ENCODE measurements at places on chromosomes 6 and 20.

DNA sequence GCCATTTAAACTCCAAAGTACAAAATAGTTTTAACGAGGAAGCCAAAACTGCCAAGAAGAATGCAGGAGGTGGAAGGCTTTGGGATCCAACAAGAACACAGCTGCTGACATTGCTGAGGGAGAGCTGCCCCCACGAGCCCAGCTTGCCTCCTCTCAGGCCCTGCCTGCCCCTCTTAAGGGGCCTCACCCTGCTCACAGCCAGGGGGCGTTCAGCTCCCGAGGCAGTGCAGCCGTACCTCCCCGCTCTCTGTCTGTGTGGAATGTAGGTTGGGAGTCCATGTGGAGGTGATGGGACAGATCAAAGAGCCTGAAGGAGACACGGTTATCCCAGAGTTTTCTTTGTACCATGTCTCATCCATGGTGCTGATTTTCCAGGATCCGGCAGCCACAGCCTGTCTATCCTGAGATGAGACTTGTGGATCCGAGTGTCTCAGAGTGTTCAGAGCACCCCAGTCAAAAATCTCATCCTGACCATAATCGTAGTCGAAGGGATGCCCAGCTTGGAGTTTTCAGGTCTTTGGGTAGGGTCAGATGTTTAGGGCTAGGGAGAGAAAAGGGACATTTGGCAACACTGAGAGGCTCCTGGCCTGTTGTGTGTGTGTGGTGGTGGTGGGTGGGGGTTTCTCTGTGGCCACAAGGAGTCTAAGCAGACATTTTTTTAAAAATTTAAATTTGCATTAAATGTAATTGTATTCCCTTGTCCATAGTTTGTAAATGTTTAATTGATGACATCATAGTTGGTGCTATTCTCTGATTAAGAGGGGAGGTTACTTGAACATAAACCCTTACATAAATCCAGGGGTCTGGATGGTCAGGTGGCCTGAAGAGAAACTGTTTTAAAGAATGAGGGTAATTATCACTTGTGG lies 111.4 kb upstream of the CLDN20 start:
- no peak for DNase-seq

DNA sequence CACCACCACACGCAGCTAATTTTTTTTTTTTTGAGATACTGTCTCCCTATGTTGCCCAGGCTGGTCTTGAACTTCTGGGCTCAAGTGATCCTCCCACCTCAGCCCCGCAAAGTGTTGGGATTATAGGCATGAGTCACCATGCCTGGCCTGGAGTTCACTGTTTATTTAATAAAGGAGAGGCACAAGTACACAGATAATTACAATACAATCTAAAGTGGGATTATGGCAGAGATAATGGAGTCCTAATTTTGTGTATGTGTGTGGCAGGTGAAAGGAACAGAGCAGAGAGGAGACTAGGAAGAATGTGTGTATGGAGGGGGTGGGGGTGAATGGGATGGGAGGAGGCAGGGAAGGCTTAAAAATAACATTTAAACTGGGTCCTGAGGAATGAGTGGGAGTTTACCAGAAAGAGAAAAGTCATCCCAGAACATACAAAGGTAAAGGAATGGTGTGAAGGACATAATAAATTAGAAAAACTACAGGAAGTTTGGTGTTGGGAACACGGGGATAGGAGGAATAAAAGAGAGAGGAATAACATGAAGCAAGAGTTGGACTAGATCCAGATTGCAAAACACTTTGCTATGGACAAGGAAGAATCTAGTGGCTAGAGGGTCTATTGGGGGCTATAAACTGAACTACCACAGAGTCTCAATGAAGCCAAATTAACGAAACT lies 4.4 kb downstream of the NCOA5 start:
- no peak for DNase-seq

GRCh38 chr6:151186306-151186705 lies 53.5 kb upstream of the AKAP12 start:
- no peak for DNase-seq

GRCh38 chr6:167906899-167907298 lies 80.2 kb downstream of the AFDN start:
- no peak for DNase-seq

- DNase-seq, result no peak
These were observed 3.3 kb upstream of the IL22RA2 start for GRCh38 chr6:137176729-137177128.

Data from stimulated activated CD4-positive, alpha-beta T cell treated with anti-CD3 and anti-CD28 coated beads, TNF-alpha, amount 100 ng/mL, for 4 hours (primary cell).